ENCODE measurements at places on chromosomes 7 and 10.

DNA sequence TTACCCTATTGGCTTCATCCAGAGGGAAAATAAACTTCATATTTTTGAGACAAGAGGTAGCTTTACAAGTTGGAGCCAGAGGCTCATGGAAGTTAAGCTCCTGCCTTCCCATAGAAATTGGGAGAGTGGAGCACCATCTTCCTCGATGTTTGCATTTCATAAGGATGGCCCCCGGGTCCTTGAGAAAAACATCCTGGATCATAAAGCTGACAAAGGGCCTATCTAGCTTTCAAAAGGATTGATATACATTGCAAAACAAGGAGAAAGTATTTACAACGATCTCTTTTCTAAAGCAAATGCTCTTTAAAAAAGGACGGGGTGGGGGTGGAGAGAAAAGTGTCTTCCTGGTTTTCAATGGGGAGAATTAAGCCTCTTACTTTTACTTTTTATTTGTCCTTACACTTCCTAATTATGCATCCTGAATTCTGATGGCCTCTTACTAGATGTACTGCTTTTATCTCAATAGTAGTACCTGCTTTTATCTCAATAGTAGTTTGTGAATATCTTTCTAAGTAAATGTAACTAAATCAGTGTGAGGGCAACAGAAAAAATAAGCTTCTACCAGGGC is 65.6 kb downstream of the PTPRZ1 start:
- DNase-seq = no peak

DNA sequence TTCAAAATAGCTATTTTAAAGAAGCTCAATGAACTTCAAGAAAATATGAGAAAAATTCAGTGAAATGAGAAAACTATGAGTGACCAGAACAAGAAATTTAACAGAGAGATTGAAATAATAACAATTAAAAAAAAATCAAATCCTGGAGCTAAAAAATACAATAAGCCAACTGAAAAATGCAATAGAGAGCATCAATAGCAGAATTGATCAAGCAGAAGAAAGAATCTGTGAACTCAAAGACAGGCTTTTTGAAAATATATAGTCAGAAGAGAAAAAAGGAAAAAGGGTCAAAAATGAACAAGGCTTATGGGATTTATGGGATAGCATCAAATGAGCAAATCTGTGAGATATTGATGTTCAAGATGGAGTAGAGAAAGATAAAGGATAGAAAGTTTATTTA is 133.0 kb downstream of the OTUD1 start:
- no peak for DNase-seq

DNA sequence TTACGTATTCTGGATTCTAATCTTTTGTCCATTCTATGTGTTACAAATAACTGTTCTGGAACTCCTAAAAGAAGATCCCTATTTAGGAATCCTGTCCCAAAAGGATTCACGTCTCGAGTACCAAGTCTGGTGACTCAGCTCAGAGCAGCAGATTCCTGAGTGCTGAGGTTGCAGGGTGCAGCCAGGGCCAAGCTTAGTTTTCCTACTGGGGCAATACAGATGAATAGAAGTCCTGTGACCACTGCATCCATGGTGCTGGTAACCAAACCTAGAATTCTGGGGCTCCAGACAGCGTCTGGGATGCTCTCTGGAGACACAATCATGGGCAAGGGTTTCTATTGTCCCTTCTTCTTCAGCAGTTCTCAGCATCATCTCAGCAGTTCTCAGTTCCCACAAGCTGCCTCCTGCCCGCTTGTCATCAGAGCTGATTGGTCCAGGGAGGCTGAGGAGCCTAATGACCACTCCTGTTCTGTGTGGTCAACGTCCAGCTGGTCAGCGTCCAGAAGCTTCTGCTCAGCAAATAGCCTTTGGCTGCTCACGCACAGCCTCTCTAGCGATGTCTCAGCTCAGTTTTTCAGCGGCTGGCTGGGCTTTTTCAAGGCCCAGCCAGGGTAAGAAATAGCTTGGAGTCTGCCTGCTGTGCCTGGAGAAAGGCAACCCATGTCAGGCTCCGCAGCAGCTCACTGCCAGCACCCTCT is 50.4 kb upstream of the C7orf33 start:
- peak; percentile 73 for DNase-seq

GRCh38 chr10:12724807-12725579 is 276.5 kb downstream of the CCDC3 start:
- DNase-seq = no peak

GRCh38 chr10:103630156-103630555 is 136.7 kb downstream of the NEURL1 start:
- DNase-seq = no peak

- DNase-seq = no peak
Measured at GRCh38 chr10:111297351-111297848, 220.6 kb downstream of the ADRA2A start.

DNA sequence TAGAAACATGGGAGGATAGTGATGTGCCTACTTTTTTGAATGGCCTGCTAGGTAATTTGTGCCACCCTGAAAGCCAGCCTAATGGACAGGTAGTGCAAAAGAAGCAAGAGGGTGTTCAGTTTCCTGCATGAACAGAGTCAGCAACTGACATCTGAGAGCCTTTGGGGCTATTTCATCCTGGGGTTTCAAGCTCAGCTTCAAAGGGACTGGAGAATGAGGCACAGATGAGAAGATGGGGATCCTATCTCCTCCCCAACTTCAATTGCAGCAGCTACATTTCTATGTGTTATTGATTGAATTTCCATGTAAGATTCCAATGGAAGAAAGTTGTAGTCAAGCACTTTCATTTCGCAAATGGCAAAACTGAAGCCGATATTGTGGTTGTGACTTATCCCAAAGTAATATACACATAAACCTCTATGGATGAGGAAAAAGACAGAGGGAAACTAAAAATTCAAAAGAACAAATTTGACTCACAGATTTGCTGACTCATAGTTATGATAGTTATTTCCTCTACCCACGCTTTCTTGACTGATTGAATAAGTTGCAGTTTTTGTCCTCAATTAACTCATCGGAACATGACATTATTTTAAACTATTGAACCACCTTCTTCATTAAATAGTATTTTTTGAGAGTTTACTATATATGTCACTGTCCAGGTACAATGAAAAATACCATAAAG is 42.6 kb upstream of the NRP1 start:
- DNase-seq = no peak

DNA sequence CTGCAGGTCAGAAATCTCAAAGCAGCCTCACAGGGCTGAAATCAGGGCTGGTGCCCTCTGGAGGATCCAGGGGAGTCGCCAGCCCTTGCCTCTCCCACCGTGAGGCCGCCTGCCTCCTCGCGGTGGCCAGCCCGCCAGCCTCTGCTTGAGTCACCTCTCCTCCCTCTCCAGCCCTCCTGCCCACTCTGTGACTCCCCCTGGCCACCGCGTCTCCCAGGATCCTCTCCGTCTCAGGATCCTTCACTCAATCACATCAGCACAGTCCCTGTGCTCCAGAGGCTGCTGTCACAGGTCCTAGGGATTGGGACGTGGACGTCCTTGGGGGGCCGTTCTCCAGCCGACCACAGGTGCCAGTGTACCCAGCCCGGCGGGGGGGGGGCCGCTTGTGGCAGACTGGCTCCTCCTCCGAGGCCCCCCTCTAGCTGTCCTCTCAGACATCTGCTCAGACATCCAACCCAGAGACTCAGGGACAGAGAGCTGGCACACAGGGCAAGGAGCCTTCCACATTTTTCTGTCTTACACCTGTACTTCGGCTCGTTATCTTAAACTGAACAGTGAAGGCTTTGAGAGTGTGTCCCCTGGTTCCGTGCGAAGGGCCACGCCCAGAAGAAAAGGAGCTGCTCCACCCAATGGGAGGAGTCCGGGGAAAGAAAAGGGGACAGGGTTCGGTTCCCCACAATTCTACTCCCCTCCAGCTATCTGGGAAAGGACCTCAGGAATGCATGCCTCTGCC is 9.4 kb upstream of the PPP2R2D start:
- no peak for DNase-seq

DNA sequence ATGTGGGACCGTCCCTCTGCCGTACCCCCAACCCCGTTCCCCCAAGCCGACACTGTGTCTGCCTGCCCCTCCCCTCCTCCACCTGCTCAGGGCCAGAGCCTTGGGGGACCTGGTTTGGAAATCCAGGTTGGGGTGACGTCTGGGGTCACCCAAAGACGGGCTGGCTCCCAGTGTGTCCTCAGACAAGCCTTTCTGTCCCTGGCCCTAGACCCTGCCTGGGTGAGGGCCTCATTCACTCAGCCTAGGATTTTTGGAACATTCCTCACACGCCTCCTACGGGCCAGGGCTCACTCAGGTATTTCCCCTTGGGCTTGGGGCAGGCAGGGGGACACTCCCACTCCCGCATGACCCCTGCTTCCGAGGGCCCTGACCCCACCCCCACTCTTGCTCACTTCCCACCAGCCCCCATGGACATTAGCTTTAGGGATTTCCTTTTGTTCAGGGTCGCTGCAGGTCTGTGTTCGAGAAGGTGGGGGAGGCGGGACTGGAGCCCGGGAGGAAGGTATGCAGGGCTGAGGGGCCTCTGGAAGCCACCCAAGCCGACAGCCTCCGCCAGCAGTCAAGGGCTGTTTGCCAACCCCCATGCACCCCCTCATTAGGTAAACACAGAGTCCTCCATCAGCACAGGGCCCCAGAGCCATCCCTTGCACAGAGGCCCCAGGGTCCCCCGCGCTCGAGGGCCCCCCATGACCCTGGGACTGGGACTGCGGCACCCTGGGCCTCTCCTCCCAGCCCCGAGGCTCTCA is 35.1 kb downstream of the PDGFA start:
- peak; percentile 15 for DNase-seq

DNA sequence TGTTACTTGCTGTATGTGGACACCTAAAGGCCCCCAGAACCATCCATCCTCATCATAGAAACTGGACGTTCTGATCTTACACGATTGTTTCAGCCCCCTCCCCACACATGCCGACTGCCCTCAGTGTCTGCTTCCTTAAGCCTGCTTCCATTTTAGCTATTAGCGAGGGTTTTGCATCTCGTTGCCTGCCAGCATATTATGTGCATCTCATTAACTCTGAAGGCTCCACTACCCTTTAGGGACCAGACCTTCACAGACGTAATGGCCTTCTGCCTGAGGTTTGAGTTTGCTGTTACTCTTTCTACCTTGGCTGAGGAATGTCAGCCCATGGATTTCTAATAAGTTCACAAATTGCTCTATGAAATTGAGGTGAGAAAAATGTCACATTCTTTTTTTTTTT is 53.9 kb upstream of the LRGUK start:
- no peak for DNase-seq

DNA sequence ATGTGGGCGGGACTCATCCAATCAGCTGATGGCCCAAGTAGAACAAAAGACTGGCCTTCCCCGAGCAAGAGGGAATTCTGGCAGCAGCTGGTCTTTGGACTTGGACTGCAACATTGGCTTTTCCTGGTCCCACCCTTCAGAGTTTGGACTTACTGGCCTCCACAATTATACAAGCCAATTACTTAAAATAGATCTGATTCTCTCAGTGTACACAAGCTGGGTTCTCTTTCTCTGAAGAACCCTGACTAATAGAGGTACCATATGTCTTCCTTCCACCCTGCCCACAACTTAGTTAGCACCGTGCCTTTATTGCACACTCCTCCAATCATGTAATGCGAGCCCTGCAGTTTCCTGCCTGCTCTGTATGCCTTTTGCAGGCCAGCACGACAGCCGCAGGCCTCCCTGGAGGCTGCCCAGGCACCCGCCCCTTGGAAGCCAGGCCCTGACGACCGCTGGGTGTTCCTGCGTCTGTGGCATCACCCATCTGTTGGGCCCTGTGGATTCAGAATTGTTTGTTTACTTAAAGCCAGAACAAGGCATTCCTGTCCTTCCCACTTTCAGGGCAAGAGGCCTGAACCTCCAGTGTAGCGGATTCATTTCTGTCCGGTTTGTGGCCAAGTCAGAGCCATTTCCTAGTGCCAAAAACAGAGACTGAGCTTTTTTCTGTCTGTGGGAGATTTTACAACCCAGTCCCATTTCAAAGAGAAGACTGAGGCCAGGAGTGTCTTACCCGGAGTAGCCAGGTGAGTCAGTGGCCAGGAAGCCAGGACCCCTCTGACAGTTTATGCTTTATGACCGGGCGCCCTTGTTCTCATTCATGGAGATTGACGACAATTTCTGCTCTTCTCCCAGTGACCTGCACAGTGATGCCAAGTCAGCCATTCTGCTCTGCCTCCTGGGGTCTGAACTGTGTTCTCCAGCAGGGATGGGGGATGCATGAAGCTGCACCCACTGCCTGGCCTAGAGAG is 968 bp upstream of the INMT start:
- peak; percentile 78 for DNase-seq

- DNase-seq = no peak
Measured at GRCh38 chr10:50416181-50416824, 165.0 kb upstream of the ASAH2 start.

GRCh38 chr10:80485946-80486764 is 32.0 kb downstream of the TSPAN14 start:
- no peak for DNase-seq

DNA sequence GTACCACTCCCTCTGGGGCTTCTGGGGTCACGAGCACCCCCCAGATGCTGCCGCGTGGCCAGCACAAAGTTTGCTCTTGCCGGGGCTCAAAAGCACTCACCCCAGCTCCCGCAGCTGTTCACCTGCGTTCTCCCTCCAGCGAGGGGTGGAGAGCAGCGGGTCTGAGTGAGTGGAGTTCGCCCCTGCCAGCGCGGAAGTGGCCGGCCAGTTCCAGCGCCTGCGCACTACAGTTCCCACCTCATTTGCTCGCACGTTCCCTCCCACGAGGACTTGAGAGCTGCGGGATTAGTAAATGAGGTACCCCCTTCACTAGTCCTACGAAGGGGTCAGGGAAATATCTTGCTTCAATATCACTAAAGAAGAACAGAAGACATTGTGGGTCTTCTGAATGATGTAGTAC is 24.3 kb upstream of the LRRC72 start:
- DNase-seq = no peak

- DNase-seq = no peak
Measured at GRCh38 chr10:102344067-102344466, 51.4 kb upstream of the NFKB2 start.

DNA sequence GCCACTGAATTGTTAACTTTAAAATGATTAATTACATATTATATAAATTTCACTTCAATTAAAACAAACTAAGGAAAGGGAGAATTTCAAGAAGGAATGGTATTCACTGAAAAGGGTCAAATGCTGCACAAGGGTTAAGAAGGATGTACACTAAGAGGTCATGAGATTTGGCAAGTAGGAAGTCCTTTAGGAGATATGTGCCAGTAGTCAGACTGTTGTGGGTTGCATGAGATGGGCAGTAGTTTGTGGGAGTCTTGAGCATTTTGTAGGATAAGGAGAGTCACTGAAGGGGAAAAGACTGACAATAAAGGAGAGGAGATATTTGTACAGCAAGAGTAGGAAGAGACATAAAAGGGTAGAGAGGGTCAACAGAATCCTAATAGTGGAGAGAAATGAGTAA is 12.4 kb upstream of the PTPN12 start:
- no peak for DNase-seq

GRCh38 chr10:74333174-74333573 is 182.2 kb downstream of the ADK start:
- no peak for DNase-seq

DNA sequence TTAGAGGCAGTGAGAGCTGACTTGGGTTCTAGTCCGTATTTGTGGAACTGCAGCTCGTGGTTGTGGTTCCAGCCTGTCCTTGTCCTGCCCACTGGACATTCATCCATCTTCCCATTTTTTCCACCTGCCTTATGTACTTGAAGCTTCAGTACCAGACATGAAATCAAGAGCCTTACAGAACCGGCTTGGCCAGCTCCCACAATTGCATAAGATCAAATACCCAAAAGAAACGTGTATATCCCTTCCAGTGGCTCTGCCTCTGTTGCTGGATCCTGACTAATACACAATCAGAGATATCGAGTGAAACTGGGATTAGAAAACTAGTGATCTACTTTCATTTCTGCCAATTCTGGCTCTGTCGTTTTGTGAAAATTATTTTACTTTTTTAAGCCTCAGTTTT is 23.8 kb upstream of the LIPA start:
- no peak for DNase-seq

GRCh38 chr7:94300176-94300835 is 94.4 kb upstream of the COL1A2 start:
- DNase-seq = no peak
